ENCODE measurements at places on chromosomes 12 and 14. TPM values are rescaled to one million over a fixed set of nuclear protein-coding genes. Genes with fewer than 3 reads are reported as not detected.
A peak's percentile ranks its signal among the peaks of the same experiment; 100 is the strongest.

Gene BEST3
- polyA plus RNA-seq, result 2.2 TPM

- peak; percentile 96 for DNase-seq
These were observed at the start of gene SLC6A15 for GRCh38 chr12:84912198-84913128. Gene SLC6A15, minus strand, starts transcription at chr12:84912799. Its CDS starts 20,679 bp downstream, at chr12:84892120.

- DNase-seq, result no peak
These were observed 13.8 kb upstream of the OR9K2 start for GRCh38 chr12:55112378-55112875.

GRCh38 chr12:2290516-2291065 is 237.8 kb downstream of the CACNA1C start:
- no peak for DNase-seq

GRCh38 chr12:132640936-132641335 is 22.4 kb downstream of the P2RX2 start:
- DNase-seq, result no peak

DNA sequence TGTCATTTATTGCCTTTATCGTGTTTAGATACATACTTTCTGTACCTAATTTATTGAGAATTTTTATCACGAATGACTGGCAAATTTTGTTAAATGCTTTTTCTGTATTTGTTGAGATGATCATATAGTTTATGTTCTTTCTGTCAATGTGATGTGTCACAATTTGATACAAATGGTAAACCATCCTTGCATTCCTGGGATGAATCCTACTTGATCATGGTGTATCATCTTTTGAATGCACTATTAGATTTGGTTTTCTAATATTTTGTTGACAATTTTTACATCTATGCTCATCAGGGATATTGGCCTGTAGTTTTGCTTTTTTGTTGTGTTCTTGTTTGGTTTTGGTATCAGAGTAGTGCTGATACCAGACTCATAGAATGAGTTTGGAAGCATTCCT is 185.1 kb downstream of the NUBPL start:
- no peak for DNase-seq

Gene CATSPERB
- polyA plus RNA-seq, result 0.49 TPM

Gene ERBB3
- polyA plus RNA-seq, result 70.1 TPM

DNA sequence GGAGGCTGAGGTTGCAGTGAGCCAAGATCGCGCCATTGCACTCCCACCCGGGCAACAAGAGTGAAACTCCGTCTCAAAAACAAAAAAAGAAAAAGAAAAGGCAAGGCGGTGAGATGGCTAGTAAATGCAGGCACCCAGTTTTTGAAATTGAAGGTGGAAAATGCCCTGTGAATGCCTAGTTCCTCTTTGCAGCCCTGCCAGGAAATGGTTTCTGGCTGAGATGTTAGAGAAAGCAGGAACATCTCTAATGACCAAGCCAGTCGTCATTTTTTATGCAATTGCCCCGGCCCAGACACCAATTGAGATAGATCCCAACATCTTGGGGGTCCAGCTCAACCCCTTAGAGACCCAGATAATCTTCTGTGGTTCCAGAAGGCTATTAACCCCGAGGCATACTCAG is 17.0 kb downstream of the SLC8A3 start:
- DNase-seq, result no peak

- DNase-seq, result no peak
These were observed 116.6 kb downstream of the SLC25A47 start for GRCh38 chr14:100439781-100440180.

DNA sequence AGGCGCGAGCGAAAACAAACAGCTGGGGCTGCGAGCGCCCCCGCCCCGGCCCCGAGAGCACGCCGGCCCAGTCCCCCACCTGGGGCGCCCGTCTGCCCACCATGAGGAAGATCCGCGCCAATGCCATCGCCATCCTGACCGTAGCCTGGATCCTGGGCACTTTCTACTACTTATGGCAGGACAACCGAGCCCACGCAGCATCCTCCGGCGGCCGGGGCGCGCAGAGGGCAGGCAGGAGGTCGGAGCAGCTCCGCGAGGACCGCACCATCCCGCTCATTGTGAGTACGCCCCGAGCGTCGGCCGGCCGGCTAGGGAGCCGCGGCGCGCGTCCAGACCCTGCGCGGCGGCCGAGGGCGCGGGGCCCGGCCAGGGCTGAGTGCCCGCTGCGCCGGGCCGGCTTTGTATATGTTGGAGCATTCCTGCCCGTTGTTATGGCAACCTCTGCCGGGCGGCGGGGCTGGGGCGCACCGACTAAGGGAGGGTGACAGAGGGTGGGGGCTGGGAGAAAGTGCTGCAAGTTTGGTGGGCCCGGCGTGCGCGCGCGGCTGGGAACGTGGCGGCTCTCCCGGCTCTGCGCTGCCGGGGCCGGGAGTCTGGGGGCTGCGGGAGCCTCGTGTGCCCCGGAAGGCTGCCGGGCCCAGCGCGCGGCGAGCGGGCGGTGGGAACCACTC is 367 bp downstream of the GALNT16 start:
- peak; percentile 82 for DNase-seq

Gene PPP1R36
- polyA plus RNA-seq, result 1.6 TPM

- DNase-seq, result no peak
These were observed 1.5 kb upstream of the CCDC63 start for GRCh38 chr12:110845339-110845682.

DNA sequence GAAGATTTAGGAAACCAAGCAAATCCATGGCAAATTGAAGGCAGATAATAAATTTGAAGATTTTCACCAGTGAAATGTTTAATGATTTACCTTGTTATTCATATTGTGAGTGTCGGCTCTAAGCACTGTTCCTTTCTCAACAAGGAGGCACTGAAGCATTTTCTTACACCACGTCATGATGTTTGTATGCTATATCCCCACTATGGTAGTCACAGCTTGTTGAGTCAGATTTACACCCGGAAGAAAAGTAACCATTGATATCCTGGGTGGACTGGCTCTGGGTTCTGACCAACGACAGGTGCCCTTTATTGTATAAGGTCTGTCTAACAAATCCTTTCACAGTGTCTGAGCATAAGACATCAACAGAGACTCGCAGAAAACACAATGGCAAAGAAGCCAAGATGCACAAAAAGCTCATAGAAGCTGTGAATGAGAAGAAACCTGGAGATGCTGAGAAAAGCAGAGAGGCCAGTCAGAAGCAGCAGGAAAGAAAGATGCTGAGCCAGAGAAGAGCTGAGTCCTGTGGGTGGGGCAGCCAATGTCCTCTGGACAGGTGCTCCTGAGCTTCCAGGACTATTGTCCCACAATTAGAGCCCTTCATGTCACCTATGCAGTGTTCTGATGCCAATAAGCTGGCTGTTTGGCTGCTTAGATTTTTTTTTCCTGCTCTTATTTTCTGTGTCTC is 49.7 kb upstream of the ARHGAP5 start:
- DNase-seq, result no peak

Gene AICDA
- polyA plus RNA-seq, result 0.13 TPM

Gene NTS
- polyA plus RNA-seq, result 8.5 TPM

- no peak for DNase-seq
These were observed 5.2 kb downstream of the TRHDE start for GRCh38 chr12:72277415-72277814.

DNA sequence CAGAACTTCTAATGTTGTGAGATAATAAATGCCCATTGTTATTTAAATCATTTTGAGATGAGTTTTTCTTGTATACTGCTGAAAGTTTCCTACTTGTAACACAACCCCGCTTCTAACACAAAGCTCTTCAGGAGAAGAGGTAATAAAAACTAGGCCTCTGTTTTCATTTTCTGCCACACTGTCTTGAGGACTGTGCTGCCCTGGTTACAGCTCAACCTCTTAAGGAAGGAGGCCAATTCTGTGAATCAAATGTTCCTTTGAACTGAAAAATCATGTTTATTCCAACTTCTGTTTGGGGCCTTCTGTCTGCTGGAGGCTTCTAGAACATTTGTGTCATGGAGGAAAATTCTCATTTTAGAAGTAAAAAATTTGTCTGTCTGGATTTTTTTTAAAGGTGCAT is 100.3 kb downstream of the LRIG3 start:
- no peak for DNase-seq

GRCh38 chr14:57687416-57687815 is 178.5 kb downstream of the SLC35F4 start:
- no peak for DNase-seq

Gene MDGA2
- 29.8 TPM for polyA plus RNA-seq

Gene POTEM
- polyA plus RNA-seq, result not detected

DNA sequence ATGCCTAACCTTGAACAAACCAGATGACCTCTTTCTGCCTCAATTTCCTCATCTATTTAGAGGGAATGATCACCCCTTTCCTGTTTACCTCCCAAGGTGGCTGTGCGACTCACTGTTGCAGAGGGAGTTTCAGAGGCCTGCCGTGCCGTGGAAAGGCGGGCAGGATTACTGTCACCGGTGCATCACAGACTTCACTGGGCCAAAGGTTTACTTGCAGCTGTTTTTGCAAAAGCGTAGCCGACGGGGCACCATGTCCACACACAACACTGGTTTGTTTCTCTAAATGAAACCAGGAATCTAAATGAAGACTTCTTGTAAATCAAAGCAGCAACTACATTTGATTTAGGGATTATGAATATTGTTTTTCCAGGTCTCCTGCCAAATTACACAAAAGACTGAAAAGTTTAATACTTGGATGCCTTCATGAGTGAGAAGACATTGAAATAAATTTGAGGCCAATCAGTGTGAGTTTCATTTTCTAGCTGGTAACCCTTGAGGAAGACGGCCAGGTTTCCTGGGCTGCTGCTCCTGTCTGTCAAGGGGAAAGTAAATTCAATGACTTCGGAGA is 696.1 kb upstream of the TMEM132C start:
- DNase-seq, result no peak

DNA sequence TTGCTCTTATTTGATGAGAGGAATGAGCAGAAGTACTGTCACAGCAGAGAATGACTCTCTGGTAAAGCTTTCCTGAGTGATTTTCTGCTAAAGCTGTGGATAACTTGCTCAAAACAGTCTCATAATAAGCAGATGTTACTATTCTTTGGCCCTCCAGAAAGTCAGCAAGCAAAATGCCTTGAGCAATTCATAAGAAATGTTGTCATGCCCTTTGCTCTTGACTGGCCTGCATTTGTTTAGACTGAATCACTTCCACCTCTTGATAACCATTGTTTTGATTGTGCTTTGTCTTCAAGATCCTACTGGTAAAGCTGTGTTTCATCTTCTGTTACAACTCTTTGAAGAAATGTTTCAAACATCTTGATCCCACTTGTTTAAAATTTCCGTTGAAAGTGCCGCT is 457.9 kb upstream of the FOXG1 start:
- DNase-seq, result no peak

Gene MIP
- 0.60 TPM for polyA plus RNA-seq

DNA sequence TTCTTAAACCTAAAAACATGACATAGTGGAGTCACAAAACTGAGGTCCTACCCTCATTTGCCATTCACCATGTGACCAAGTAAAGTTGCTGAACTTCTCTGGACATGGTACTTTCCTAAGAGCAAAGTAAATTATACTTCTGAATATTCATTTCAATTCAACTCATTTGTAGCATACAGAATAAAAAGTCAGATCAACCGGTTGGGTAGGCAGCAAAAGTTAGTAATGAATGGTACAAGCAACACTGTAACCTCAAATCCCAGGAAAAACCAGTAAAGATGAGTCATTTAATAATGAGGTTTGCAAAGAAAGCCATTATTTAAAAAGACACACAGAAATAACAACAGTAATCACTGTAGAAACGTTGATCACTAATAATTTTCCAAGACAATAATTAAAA is 8.7 kb downstream of the POLE2 start:
- no peak for DNase-seq

- DNase-seq, result no peak
These were observed 17.3 kb upstream of the CCDC196 start for GRCh38 chr14:66468778-66469367.

GRCh38 chr12:71306808-71307207 is 132.8 kb upstream of the LGR5 start:
- DNase-seq, result no peak

DNA sequence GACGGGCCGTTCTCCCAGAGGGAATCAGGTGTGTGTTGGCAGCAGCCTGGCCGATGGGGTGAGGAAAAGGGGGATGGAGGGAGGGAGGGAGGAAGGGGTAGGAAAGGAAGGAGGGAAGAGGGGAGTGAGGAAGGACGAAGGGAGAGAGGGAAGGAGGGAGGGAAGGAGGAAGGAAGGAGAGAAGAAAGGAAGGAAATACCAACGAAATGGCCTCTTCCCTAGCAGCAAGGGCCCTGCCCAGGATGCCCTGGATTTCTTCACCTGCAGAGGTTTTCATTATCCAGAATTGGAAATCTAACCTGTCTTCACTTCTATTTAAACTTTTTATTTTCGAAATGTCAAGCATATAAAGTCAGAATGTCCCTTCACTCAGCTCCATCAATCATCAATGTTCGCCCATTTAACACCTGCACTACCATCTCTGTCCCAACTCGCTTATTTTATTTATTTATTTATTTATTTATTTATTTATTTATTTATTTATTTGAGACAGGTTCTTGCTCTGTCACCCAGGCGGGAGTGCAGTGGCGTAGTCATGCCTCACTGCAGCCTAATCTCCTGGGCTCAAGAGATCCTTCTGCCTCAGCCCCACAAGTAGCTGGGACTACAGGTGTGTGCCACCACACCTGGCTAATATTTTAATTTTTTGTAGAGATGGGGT is 70.7 kb downstream of the ACACB start:
- no peak for DNase-seq

Gene KCNJ8
- polyA plus RNA-seq, result 15.5 TPM

GRCh38 chr14:61749867-61750266 is 12.4 kb upstream of the SNAPC1 start:
- DNase-seq, result no peak
